ENCODE measurements at places on chromosomes 1 and 21. TPM values are rescaled to one million over a fixed set of nuclear protein-coding genes. Genes with fewer than 3 reads are reported as not detected.
A peak's percentile ranks its signal among the peaks of the same experiment; 100 is the strongest.

DNA sequence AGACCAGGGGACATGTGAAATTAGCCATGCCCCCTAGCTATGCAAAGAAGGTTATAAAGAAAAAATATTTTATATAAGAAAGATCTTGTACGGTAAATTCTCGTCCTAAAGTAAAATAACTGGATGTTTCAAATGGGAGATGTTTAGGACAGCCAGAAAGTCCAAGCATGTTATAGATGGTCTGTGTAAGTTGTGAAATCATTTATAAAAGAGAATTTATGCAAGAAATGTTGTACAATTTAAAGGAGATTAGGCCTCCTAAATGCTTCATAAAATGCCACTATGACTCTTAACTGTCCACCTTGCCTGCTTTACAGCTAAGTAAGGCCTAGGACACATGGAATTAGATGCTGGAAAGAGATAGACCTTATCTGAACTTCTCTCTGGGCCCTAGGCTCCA, 118.1 kb upstream of the POGK start:
- no peak for DNase-seq

GRCh38 chr1:109636201-109636952, 16.7 kb downstream of the AMPD2 start:
- peak; percentile 70 for DNase-seq

DNA sequence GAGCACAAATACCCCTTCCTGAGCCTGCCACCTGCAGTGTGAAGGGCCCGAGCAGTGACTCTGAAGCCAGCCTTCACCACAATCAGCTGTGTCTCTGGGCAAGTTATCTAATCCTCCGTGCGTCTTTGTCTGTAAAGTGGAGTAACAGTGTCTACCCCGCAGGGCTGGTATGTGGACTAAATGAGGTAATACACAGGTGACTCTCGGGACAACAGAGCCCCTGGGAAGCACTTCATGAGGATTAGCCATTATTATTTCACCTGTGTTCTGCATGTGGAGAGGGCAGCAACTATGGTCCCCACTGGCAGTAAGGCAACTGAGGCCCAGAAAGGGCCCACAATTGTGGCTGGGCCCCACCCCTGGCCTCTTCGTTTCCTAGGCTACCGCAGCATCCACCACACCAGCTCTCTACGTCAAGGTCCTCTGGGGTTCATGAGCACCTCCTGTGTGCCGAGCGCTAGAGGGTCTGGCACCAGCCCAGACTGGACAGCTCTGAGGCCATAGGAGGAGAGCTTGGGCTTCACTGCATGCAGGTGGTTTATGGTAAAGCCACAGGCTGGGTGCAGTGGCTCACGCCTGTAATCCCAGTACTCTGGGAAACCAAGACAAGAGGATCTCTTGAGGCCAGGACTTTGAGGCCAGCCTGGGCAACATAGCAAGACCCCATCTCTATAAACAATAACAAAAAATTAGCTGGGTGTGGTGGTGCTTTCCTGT, 41.3 kb upstream of the LRP8 start:
- DNase-seq: peak; percentile 93

- DNase-seq: no peak
Observed at GRCh38 chr1:17913326-17914115, 158.4 kb downstream of the ACTL8 start.

The KIAA1614 gene
- 13.0 TPM for total RNA-seq

The CRNN gene
- 349 TPM for total RNA-seq

The KIF26B gene
- total RNA-seq: 0.49 TPM

The ALDH9A1 gene
- 57.5 TPM for total RNA-seq

DNA sequence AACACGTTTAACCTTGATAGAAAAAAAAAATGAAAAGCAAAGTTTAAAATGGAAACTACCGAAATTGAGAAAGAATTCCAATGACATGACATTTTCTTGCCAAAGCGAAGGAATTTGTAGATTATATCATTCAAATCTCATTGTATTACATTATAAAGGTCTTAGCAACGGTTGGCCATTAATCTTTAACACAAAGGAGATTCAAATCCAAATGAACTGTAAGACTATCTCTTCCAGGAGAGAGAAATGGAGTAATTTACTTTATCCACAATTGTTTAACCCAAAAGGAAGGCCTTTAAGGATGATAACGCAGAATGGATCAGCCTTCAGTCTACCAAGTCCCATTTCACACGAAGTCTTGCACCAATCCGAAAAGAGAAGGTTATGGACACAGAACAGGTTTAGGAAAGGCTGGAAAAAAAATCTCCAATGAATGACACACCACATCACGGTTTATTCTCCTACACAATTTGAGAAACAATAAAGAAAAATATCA, 1.5 kb downstream of the ENAH start:
- no peak for DNase-seq

- DNase-seq: no peak
Observed at GRCh38 chr1:228552596-228553176, 65.5 kb downstream of the RNF187 start.

The CD1E gene
- total RNA-seq: 2.5 TPM

The PAQR6 gene
- 2.0 TPM for total RNA-seq

DNA sequence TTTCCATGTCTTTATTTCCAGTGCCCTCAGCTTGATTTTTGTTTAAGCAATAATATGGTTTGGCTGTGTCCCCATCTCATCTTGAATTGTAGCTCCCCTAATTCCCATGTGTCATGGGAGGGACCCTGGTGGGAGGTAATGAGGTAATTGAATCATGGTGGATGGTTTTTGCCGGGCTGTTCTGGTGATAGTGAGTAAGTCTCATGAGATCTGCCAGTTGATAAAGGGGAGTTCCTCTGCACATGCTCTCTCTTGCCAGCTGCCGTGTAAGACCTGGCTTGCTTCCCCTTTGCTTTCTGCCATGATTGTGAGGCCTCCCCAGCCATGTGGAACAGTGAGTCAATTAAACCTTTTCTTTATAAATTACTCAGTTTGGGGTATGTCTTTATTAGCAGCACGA, 559.6 kb upstream of the ADAMTS5 start:
- DNase-seq: no peak

The RSPH1 gene
- not detected for total RNA-seq

The CD2 gene
- total RNA-seq: 8.3 TPM

The PCBP3 gene
- 4.9 TPM for total RNA-seq

DNA sequence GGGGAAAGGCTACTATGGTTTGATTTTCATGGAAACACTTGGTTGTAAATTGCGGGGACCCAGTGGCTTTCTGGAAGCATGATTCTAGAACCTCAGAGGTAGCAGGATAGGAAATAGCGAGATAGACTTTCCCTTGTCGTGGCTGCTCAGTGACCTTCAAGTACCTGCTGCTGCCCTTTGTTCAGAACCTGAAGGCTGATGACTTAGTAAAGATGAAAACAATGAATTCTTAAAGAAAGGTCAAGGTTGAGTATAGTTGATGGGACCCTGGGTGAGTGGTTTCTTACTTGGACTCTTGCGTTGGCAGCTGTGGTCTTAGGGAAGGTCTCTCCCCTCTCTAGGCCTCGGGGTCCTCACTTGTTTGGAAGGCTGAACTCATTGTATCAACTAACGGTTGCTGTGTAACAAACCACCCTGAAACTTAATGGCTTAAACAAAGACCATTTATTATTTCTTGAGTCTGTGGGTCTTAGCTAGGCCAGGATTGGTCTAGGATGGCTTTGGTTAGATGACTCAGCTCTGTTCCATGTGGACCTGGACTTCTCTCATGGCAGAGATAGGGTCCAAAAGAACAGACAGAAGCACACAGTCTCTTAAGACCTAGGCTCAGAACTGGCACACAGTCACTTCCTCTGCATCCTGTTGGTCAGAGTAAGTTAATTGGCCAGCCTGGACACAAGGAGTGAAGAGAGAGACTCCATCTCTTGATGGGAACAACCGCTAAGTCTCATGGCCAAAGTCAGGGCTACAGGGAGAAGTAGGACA, 89.2 kb upstream of the SELENON start:
- DNase-seq: no peak

GRCh38 chr1:101198842-101199636, 37.8 kb upstream of the S1PR1 start:
- no peak for DNase-seq
